A549 treated with Hydrocortisone at 1 μM for 4 hours (cell line): ENCODE measurements at places on chromosomes 2 and 18. TPM values are rescaled to one million over a fixed set of nuclear protein-coding genes. Genes with fewer than 3 reads are reported as not detected.

FEV gene
- not detected in 5 replicates for total RNA-seq

OTOS gene
- not detected in 5 replicates for total RNA-seq

UGT1A4 gene
- total RNA-seq = 0.06 to 0.16 TPM (median 0.10 TPM) in 4 of 5 replicates, not detected in the other

ESPNL gene
- total RNA-seq = 0.10 to 0.38 TPM (median 0.13 TPM) in 5 replicates

ADD2 gene
- 18.8 to 28.6 TPM (median 25.3 TPM) in 5 replicates for total RNA-seq

HAUS1 gene
- total RNA-seq = 33.7 to 48.7 TPM (median 35.3 TPM) in 5 replicates
